ENCODE measurements at places on chromosomes 12 and 14.

DNA sequence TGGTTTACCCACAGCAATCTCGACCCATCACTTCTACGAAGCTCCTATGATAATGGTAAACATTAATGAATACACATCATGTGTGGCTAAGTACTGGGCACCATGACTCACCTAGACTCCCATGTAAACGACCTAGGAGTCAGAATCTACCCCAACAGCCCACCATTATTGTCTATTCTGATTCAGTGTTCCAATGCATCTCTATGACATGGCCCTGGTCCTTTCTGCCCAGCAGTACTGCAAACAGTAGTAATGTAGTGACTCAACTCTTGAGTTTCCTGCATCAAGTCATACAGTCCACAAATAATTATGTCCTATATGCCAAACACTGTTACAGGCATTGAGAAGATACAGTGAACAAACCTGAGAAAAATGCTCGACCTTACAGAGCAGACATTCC is 14.6 kb downstream of the GTF2A1 start:
- DNase-seq = no peak

DNA sequence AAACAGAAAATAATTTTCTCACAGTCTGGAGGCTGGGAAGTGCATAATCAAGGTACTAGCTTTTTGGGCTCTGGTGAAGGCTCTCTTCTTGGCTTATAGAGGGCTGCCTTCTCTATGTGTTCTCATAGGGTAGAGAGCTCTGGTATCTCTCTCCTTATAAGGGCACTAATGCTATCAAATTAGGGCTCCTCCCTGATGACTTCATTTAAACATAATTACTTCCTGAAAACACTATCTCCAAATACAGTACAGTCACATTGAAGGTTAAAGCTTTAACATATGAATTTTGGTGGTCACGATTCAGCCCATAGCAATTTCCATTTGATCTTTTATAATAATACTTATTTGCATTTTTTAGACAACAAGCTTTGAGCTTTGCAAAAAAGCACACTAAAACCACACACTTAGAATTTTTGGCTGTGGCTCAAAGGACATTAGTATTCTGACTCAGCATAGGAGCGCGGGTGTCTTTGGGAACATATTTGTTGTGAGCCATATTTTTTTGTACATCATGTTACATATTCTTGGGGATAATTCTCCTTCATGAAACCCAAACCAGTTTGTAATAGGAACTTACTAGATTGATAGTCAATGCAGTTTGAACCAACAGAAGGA is 808.1 kb upstream of the FBXO33 start:
- no peak for DNase-seq

- no peak for DNase-seq
Observed at GRCh38 chr12:1932264-1932777, 13.9 kb upstream of the CACNA2D4 start.

DNA sequence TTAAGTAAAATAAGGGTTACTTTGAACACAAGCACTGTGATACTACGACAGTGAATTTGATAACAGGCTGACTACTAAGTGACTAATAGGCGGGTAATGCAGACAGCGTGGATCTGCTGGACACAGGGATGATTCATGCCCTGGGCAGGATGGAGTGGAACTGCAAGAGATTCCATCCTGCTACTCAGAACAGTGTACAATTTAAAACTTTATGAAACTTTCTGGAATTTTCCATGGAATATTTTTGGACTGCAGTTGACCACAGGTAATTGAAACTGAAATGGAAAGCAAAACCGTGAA is 46.0 kb downstream of the YEATS4 start:
- DNase-seq = no peak

DNA sequence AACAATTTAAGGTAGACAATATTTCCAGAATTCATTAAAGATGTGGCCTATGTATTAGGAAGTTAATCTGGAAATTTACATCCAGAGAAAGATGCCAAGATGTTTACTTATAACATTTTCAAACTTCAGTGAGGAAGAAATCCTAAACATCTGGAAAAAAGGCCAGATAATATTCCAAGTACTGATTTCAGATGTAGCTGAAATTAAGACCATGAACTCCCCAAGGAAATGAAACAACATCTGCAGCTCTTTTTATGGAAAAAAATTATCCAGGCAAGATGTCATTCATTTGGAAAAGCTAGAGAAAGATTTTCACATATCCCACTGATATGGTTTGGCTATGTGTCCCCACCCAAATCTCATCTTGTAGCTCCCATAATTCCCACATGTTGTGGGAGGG is 35.0 kb downstream of the GNG2 start:
- DNase-seq = no peak

GRCh38 chr12:45663455-45663854 is 66.1 kb upstream of the ARID2 start:
- DNase-seq = no peak

DNA sequence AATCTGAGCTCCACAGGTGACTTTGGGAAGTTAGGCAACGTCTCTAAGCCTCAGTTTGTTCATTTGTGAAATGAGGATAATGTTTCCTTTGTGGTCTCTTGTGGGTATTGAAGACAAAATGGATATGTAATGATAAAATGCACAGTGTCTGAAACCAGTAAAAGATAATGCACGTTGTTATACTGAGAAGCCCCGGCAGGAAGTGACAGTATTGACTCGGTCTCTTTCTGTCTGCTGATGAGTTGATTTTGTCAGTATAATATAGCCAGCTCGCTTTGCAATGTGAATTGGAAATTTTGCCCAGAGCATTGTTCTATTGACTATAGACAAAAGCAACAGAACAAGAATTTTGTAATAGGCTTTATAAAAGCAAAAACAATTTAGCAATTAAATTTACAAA is 49.2 kb upstream of the SLC38A1 start:
- no peak for DNase-seq
